ENCODE measurements at places on chromosomes 3 and 15. TPM values are rescaled to one million over a fixed set of nuclear protein-coding genes. Genes with fewer than 3 reads are reported as not detected.

SLC28A2 gene
- not detected for total RNA-seq

PPP1R14D gene
- total RNA-seq, result not detected

SCN11A gene
- not detected for total RNA-seq

TMC3 gene
- not detected for total RNA-seq

GOLGA6L24 gene
- not detected for total RNA-seq

Data from A375 (cell line).